ENCODE measurements at places on chromosomes 11 and 22.

- no peak for DNase-seq
Measured at GRCh38 chr11:27020751-27021150, 19.9 kb upstream of the BBOX1 start.

DNA sequence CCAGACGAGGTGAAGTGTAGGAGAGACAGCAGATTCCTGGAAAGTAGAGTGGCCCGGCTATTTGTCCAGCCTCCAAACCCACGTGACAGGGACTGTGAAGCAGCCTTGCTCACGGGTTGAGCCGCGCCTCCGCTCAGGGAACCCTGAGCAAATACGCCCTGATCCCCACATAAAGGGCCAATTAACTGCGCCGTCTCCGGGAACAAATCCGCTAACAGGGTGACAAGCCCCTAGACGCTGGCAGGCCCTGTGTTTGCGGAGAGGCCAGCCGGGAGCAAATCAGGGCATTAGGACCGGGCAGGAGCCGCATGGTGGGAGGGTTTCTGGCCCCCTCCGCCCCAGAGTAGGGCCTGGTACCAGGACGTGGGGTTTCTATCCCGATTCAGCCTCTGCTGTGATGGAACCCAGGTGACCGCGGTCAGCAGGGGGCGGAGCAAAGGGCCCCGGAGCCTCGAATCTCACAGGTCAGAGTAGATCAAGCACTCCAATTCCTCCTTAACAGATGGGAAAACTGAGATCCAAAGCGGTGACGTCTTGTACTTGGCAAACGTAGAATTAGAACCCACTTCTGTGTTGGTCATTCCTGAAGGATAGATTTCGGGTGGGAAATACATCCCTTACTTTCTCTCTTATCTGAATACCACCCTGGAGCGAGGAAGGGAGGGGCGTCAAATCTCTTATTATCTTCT is 2.0 kb upstream of the ROBO3 start:
- DNase-seq = no peak

DNA sequence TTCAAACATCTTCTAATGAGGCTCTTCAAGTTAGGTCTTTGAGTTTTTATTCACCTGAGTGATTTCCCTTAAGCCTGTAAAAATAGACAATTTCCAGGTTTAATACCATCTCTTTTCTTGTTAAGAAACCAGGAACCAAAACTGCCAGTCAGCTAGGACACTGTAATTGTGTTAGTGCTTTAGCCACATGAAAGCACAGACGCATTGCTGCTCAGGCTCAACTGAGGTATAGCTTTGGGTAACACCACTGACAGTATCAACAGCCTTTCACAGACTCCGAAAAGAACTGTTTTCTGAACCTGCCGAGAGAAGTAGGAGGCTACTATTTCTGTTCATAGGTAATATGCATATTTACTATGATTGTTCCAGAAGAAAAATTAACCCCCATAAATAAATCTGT is 768.7 kb downstream of the ETS1 start:
- DNase-seq = no peak

GRCh38 chr11:32149748-32150147 is 58.9 kb downstream of the RCN1 start:
- no peak for DNase-seq

- peak; percentile 80 for DNase-seq
Measured at GRCh38 chr11:122344215-122344614, 228.2 kb upstream of the BLID start.

DNA sequence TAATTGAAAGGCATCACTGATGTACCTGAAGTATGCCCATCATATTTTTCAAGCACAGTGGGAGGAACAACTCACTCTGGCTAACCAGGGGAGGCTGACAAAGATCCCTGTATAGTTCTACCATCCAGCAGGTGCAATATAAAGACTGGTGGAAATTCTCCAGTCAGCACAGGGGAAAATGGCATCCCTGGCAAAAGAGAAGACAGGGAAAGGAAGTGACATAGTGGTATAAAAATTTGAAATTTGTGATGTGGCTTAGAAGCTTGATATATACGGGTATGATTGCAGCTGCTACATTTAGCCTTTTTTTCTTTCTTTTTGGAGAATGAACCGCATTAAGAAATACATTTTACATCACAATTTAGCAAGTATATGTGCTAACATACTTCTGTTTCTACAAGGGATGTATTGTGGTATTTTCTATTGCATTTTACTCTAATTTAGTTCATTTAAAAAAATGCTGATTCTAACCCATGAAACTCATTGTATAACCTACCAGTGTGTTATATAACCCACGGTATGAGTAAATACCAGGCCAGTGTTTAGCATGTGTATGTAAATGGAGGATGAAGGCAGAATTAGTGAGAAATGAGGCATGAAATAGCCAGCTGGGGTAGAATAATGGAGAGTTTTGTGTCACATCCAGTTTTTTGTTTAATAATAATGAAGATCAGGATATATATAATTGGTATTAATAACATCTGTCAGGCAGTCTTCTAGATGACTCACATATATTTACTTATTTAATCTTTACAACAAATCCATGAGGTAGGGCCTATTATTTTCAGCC is 186.1 kb downstream of the ARHGAP42 start:
- no peak for DNase-seq

DNA sequence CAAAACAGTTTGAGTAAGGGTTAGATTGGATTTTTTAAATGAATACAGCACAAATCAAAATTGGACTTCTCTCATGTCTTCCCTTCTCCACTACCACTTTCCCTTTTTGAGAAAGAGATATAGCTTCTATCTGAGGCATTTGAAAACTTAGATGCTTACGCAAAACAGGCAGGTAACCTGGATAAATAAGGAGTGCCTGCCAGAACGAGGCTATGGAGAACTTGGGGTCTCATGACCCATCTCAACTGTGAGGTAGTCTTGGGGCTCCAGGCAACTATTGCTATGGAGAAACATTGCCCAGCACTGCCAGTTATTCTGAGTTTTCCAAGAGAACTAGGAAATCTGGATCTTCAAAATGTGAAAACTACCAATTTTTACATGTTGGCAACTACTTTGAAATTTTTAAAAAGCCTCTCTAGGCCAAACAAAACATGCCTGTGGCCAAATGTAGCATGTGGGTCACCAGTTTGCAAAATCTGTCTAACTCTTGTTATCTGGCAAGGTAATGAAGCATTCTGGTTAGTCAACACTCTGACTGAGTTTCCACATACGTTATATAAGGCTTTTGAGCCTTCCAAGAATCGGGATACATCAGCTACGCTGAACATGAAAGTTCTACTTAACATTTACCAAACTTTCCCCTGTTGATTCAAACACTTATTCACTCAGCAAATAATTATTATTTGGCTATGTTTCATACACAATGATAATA is 752.7 kb downstream of the KCNA4 start:
- DNase-seq = no peak

DNA sequence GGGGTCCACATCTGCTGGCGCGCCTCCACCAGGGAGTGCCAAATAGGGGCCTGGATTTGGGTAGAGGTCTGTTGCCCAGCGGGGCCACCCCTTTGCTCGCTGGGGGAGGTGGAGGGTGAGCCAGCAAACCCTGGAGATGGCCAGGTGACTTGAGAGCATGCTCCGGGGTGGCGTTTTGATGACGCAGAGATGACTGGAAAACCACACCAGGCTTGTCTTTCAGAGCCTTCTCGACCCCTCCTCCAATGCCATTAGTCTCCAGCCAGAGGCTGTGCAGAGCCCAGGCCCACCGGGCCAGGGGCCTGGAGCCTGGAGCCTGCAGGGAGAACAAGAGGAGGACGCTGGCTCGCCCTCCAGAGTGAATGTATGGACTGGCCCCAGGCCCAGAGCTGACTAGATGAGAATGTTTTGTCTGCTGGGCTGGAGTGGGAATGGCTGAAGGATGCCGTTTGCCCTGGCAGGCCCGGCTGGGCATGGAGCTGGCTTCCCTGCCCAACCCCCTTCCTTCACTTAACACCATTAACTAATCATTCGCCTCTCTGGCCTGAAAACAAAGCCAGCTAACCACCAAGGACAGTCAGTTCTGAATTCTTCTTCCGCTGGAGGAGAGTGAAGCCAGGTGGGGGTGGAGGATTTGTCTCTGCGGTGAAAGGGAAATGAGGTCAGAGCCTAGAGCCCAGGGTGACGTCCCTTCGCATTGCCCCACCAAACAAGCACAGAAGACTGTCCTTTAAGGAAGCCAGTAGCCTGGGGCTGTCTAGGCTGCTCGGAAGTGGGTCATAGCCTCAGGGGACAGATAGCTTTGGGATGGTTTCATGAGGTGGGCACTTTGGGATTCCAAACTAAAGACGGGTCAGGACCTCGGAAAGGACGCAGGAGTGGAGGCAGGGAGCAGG is 1.6 kb upstream of the MCAM start:
- DNase-seq = no peak

- no peak for DNase-seq
Measured at GRCh38 chr22:38477585-38477984, 9.7 kb downstream of the KDELR3 start.

DNA sequence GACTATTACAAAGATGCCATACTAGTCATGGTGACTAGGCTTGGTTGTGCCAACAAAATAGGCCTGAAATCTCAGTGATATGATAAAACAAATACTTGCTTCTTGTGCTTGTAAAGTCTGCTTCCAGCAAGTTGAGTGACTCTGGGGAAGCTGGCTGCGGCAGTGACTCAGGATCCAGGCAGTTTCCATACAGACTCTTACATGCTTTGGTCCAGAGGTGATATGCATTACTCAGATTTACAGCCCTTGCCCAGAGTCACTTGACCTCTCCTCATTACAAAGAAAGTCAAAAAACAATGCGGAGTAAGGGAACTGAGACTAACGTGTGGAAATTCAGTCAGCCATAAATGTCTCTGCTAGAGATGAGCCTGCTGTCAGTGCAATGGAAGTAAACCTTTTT is 387.5 kb downstream of the KCNA4 start:
- DNase-seq = no peak

DNA sequence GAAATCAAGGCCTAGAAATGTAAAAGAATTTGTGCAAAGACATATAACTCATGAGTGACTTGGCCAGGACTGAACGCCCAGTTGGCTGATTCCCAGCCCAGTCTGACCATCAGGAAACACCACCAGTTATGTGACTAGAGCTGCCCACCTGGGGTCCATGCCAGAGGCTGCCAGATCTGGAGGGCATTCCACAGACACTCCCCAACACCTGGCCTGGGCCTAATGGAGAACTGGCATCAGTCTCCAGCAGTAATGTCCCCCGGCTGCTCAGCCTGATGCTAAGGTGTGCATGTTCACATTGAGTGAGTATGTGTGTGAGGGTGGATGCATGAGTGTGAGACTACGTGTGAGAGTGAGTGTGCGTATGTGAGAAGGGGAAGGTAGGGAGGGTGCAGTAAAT is 15.7 kb downstream of the PLAAT3 start:
- no peak for DNase-seq

- DNase-seq = no peak
Measured at GRCh38 chr11:134032501-134033091, 36.3 kb upstream of the JAM3 start.

DNA sequence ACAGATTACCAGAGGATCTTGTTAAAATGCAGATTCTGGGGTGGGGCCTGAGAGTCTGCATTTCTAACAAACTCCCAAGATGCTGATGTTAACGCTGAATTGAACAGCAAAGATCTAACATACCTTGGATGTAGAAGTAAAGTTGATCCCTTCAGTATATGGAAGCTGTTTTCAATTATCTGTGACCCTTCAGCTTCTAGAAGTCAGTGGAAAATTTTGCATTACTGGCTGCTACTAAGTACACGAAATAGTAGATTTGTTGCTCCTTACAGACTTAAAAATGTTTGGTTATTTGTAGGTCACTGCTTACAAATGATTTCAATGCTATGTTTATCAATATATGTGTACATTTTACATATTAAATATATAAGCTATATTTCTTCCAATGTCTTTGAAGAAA is 107.4 kb downstream of the ARHGAP42 start:
- no peak for DNase-seq

- no peak for DNase-seq
Measured at GRCh38 chr11:2158966-2159365, 2.0 kb downstream of the INS start.

- no peak for DNase-seq
Measured at GRCh38 chr22:46195487-46196165, 45.3 kb downstream of the PPARA start.

GRCh38 chr22:31637447-31637890 is 24.5 kb downstream of the PISD start:
- DNase-seq = no peak

DNA sequence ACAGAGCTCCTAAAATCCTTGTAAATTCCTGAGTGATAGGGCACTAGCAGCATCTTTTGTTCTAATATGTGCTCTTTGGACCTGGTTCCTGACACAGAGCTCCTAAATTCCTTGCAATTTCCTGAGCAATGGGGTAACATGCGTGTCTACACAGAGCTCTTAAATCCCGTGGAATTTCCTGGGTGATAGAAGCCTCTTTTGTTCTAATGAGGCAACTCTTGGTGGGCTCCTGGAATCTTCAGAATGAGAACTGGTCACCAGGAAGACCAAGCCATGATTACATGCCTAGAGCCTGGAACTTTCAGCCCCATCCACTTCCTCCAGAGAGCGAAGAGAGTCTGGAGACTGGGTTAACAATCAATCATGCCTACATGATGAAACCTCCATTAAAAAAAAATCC is 19.0 kb downstream of the RSF1 start:
- no peak for DNase-seq

DNA sequence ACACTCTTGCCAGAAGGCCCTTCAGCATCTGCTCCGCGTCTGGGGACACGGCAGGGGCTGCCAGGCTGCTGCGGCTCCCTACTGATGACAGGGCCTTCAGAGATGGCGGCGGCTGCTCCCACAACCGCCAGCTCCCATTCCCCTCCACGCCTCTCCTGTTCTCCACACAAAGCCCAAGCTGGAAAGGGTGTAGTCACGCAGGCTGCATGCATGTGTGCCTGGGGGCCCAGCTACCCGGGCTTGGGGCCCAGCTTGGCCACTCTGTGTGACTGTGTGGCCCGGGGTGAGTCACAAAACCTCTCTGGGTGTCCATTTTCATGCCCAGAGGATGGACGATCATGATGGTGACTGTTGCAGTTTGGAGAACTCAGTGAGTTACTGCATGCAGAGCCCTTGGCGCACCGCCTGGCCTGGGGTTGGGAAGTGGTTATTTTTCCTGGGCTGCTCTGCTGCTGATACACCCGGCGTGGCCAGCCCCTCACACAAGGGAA is 31.7 kb upstream of the PARVB start:
- DNase-seq = no peak

DNA sequence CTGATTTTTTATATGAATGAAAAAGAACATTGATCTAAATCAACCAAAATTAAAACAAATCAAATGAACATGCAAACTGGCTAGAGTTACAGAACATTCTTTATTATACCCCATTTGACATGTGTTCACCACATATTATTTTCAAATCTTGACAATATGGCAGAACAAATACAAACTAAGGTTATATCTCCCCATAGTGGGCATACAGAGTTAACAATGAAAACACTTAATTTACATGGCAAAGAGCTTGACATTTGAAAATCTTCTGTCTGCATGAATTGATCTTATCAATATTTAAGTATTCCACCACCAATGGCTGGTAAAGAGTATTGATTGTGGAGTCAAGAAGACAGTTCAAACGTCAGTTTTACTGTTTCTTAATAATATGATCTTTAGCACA is 197.9 kb upstream of the ANO3 start:
- DNase-seq = no peak
